Stimulated activated CD8-positive, alpha-beta memory T cell treated with anti-CD3 and anti-CD28 coated beads, Interleukin-4, amount 100 ng/mL, for 4 hours (primary cell): ENCODE measurements at places on chromosomes 4 and X.

DNA sequence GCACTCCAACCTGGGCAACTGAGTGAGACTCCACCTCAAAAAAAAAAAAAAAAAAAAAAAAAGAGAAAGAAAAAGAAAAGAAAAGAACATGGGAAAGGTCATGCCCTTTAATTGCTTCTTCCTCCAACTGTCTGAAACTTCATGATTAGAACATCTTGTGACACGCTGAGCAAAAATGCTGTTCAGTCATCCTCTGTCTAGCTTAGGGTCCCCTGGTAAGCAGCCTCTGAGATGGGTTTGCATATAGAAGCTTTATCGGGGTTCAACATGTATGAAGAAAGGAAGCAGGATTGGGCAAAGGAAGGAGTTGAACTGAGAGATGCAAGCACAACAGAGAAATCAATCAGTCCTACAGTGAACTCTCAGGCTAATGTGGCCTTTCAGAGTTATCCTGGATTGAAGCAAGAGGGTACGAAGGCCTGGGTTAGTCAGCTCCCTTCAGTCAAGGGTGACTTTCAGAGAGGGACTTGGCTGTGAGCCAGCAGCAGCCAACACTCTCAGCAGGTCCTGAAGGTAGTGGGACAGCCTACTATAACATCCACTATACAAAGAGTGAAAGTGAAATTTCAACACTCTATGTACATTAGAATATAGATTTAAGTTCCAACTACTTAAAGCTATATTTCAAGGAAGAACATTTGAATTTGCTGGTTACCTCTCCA is 11.4 kb downstream of the MAOB start:
- no peak for DNase-seq

- no peak for DNase-seq
These were observed 7.8 kb downstream of the FGA start for GRCh38 chr4:154582723-154583122.

GRCh38 chr4:56191534-56191933 is 195.8 kb downstream of the AASDH start:
- no peak for DNase-seq

GRCh38 chr4:34422472-34423175 is 1821.7 kb downstream of the ARAP2 start:
- no peak for DNase-seq

GRCh38 chr4:67785528-67785927 is 31.3 kb upstream of the GNRHR start:
- DNase-seq = no peak

- DNase-seq = no peak
These were observed 81.5 kb downstream of the QRFPR start for GRCh38 chr4:121299367-121299766.

- no peak for DNase-seq
These were observed 246.4 kb downstream of the FBXO8 start for GRCh38 chr4:174037049-174037448.

GRCh38 chr4:155946486-155946885 is 7.2 kb downstream of the CTSO start:
- no peak for DNase-seq

DNA sequence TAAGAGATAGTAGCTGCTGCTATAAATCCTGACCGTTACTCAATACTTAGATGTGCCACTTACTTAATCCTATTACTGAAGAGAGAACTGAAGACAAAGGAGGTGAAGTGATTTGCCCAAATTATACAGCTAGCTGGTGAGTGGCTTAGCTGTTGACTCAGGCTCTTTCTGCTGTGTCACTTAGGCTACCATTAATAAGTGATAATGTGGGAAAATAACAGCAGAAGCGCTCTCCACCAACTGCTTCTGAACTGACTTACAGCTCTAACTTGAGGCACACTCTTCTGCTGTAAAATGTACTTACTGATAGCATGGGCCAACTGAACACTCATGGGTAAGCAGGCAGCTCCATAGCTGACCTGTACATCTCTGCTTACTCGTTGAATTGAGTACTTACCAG is 7.5 kb upstream of the KLHL5 start:
- no peak for DNase-seq

GRCh38 chr4:134364928-134365327 is 163.3 kb upstream of the PABPC4L start:
- DNase-seq = no peak

- DNase-seq = no peak
These were observed 64.5 kb downstream of the TENM3 start for GRCh38 chr4:182307746-182308145.

DNA sequence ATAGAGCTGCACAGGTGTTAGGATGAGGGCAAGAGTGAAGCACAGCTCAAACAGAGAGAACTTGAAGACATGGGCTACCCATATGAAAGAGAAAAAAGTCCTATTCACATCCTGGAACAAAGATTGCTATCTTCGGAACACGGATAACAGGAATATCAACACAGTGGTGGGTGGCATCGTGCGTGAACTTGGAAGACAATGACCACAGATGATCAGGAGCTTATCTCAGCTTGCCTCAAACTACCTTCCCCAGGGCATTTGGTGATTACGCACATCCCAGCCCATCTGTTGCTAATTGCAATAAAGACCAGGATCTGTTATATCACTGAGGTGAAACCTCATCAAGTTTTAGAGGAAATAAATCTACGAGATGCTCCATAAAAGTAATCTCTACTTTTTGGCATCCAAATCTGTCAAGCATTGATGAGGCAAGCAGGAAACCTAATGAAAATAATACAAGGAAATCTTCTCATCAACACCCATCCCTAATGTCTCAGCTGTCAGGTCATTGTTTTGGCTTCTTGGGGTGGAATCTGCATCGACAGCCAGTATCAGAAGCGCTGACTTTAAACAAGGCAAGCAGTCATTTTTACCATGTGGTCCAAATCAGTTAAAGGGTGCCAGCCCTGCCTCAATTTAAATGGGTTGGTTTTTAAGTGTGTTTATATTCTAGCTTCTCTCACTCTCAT is 188.2 kb downstream of the SPCS3 start:
- DNase-seq = no peak

- DNase-seq = no peak
These were observed 36.9 kb upstream of the FAT1 start for GRCh38 chr4:186760576-186760975.

GRCh38 chrX:10617186-10617998 is 3.0 kb downstream of the MID1 start:
- no peak for DNase-seq

DNA sequence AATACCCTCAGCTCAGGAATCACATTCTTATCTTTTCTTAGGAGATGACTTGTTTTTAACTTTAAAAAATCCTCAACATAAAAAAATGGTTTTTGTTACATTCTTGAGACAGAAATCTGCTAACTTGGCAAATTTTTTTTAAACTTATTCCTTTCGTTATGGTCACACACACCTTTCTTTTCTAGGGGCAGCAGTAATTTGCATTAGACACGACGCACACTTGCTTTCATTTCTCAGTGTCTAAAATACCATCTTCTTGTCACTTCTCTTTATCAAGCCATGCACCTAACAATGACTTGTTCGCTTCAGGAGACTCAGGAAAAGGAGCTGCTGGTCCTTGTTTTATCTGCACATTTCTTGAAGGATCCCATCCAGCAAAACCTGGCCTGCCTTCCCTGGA is 112.6 kb upstream of the TBL1X start:
- DNase-seq = no peak

GRCh38 chrX:111308039-111308438 is 37.8 kb upstream of the CAPN6 start:
- DNase-seq = no peak

DNA sequence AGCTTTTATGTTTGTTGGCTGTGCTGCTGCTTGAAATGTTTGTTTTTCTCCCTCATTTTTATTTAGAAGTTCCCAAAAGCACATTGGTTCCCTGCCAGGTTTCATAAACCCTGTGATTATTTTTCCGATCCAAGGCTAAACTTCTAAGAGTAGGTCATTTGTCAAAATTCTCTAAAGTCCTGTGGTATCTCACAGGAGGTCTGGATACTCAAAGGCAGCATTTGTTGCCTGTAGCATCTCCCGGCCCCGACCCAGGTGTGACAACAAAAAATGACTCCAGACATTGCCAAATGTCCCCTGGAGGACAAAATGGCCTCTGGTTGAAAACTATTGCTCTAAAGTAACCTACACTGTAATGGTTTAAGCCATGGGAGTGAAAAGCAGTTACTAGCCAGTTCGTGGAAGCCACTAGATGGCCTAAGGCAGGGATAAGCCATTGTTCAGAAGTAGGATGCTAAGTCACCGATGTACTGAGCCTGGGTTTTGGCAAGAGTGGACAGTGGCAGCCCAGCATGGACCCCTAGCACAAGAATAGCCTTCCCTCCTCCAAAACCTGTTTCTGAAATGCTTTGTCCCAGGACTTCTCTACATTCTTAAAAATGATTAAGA is 256.1 kb downstream of the THOC2 start:
- no peak for DNase-seq

GRCh38 chrX:1165535-1166196 is 46.8 kb downstream of the CRLF2 start:
- no peak for DNase-seq

DNA sequence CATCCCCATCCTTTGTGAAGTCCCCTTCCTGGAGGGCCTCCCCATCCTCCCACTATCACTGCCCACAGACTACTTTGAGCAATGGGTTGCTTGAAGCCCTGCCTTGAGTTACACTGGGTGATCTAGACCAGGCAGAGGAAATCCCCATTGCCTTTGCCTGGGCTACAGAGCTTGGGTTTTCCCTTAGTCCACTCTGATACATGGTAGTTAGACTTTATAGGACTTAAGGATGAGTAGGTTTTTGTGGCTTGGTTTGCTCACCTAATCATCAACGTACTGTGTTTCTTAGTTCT is 56.6 kb downstream of the TMEM131L start:
- DNase-seq = no peak

- DNase-seq = no peak
These were observed 15.7 kb downstream of the ARMCX6 start for GRCh38 chrX:101602077-101602476.

GRCh38 chrX:37367946-37368345 is 18.8 kb downstream of the PRRG1 start:
- DNase-seq = no peak

DNA sequence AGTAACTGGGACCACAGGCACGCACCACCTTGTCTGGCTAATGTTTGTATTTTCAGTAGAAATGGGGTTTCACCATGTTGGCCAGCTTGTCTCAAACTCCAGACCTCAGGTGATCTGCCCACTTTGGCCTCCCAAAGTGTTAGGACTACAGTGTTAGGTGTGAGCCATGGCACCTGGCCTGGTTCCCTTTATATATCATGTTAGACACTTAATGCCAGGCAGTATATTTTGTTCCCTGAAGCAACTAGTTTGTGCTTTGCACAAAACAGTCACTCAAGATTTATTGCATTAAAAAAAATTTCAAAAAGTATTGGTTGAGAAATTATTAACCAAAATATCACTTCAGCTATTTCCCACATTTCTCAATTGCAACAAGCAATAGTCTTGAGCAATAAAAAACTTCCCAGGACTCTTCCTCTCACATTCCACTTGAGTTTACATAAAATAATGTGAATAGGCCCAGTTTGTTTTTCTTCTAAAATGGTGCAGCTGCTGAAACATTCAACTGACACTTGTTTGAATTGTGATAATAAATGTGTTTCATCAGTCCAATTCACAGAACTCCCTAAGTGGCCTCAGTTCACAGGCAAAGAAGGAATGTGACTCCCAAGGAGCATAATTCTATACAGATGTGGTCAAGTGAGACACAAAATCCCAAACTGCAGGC is 22.7 kb downstream of the CXCL1 start:
- no peak for DNase-seq

DNA sequence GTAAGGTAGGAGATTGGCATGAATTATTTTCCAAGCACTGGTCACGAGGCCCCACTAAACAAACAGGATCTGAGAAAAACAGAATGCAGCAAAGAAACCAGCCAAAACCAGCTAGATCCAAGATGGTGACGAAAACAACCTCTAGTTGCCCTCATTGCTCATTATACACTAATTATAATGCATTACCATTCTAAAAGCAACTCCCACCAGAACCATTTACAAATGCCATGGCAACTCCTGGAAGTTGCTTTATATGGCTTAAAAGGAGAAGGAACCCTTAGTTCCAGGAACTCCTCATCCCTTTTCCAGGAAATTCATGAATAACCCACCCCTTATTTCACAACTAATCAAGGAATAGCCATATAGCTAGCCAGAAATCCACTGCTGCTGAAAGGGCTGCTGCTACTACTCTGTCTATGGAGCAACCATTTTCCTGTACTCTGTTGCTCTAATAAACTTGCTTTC is 69.3 kb downstream of the ABCB7 start:
- DNase-seq = no peak

DNA sequence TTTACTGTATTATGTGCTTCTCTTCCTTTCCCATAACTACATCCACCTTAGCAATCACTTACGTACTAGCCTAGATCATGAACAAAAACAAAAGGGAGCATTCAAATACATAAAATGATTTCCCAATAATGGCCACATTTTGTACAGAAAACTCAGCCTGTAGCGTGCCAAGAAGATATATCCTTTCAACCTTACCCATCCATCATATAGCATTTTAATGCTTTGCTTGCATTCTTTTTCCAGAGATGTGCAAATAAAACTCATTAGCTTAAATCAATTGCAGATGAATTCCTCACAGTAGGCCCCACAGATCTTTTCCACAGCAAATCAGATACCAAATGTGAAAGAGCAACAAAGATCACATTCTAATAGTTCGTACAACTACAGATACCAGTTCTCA is 20.8 kb downstream of the GRSF1 start:
- DNase-seq = no peak

DNA sequence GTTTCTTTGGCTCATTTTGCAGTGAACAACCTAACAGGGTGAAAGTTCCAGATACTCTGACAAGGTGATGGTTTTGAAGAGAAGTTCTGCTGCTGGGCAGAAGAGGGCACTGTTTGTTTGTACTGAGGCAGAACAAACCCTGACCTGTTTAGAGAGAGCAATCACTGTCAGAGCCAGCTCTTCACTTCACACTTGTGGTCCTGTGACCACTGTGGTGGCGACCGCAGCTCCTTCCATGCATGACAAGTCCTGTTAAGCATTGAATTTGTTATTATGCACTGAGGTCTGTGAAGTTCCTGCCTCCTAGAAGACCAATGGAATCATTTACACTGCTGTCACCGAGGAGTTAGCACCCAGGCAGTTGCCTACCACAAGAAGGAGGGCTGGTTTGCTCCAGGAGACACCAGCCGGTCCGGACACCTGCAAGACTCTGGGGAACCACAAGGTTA is 86.6 kb downstream of the ZNF330 start:
- DNase-seq = peak; percentile 11

DNA sequence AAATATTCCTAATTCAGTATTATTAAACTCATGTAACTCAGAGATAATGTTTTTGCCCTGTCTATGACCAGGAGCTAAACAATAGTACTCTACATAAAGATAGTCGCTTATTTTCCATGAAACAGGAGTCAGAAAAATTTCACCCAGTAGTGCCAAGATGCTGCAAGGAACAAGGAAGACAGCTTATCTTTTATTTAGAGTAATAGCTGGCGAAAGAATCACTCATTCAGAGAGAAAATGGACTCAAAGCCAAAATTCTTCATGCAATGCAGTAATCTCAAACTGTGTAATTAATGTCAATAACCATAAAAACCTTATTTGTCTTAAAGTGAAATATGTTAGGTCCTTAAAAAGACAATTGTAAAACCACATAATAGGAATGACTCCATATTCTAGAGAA is 477.8 kb downstream of the ANKRD50 start:
- no peak for DNase-seq
